Femur (tissue), 1 donor: ENCODE measurements at places on chromosomes 2 and 18.

DNA sequence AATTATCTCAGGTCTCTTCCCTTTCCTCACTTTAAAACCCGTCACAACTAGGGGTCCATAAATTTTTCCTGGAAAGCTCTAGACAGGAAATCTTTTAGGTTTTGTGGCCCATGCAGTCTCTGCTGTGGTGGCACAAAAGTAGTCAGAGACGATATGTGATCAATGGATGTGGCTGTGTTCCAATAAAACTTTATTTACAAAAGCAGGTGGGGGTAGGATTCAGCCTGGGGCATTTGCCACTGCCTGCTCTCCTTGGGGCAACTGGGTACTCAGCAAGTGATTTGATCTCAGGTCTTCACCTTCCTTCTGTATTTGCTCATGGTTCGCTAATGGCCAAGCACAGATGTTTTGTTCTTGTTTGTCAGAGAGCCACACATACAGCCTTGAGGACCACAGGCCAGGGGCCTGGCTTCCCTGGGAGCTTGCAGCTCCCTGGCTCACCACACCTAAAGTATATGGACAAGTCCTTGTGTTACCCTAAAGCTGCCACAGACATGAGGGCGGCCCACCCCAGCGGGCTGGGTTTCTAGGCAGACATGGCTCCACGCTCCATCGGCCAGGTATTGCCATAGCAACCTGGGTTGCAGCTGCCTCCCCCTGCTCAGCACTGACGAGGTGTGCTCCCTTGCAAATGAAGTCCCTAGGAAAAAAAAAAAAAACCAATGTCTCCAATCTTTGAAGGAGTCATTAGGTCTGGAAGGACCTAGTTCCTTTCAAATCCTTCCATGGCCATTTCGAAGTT lies 89.7 kb upstream of the YWHAQ start:
- no peak for DNase-seq

- DNase-seq = no peak
Observed at GRCh38 chr2:146239392-146240135, 1605.3 kb upstream of the ACVR2A start.

GRCh38 chr18:77037567-77037966 lies 95.0 kb downstream of the MBP start:
- no peak for DNase-seq

GRCh38 chr2:160201849-160202539 lies 1.9 kb upstream of the ITGB6 start:
- DNase-seq = no peak

DNA sequence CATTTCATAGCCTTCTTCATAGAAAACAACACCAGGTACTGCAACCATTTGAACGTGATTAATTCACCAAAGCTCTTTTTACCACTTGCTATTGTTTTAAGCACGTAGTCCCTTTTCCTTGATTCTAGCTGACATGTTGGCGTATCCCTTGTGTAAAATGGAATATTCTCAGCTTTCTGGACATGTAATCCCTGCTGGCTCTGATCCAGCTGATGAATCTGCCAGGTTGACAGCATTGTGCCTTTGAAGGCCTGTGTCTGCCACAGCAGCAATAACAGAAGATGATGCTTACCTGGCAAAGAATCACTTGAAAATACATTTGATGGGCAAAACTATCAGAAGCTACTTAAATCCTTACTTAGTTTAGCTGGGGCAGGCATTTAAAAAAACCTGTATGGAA lies 81.0 kb upstream of the CCDC150 start:
- no peak for DNase-seq

DNA sequence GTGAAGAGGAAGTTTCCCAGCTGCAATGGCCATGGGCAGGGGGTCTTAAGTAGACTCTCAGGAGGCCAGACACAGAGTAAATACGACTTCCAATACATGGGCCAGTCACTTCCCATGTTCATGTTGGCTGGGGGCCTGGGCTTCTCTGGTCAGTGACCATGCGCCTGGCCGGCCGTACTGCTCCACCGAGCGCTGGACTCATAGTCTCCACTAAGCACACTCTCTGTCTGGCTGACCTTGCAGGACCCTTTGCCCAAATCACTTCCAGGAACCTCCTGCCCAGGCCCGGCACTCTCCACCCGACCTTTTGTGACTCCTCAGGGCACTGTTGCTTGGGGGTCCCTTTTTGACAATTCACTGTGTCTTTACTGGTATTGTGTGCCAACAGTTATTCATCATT lies 69.3 kb downstream of the SOWAHC start:
- DNase-seq = no peak

- DNase-seq = no peak
Observed at GRCh38 chr2:238132463-238133450, 5.7 kb upstream of the KLHL30 start.

- no peak for DNase-seq
Observed at GRCh38 chr2:208006833-208007232, 18.5 kb downstream of the PLEKHM3 start.

DNA sequence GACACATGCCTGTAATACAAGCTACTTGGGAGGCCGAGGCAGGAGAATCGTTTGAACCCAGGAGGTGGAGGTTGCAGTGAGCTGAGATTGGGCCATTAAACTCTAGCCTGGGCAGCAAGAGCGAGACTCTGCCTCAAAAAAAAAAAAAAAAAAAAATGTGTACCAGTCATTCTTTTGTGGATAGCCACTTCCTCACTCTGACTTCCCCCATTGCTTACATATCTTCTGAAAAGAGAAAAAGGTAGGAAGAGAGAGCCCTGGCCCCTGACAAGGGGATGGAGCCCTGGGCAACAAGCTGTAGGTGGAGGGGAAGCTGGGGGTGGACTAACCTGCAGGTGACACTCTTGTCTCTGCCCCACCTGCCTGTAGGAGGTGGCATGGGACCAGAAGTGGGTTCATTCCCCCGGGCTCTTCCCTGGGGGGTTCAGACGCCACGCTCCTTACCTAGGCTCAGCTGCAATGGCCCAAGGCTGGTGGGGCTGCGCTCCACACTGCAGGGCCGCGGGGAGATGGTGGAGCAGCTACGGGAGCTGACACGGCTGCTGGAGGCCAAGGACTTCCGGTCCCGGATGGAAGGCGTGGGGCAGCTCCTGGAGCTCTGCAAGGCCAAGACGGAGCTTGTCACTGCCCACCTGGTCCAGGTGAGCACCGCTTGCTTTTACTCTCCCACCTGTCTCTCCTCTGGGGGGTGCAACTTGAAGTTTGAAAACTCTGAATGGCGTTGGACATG lies 39.1 kb downstream of the PCARE start:
- no peak for DNase-seq

- DNase-seq = no peak
Observed at GRCh38 chr18:23302851-23303527, 150.1 kb upstream of the RIOK3 start.

DNA sequence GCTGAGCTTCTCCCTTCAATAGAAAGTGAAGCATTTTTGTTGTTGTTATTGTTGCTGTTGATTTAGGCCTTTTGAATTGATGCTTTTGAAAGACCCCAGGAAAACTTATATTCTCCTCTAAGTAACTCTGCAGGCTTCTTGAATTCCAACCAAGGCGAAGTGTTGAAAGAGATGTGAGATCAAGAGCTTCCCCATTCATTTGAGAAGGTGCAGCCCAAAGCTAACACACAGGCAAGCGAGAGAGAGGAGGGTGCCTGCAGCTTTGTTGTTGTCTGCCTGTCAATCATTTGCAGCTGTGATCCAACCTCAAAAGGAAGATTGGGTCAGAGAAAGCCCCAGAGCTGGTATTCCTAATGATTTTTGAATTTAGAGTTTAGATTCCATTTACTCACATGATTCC lies 963.6 kb upstream of the CNTNAP5 start:
- no peak for DNase-seq

DNA sequence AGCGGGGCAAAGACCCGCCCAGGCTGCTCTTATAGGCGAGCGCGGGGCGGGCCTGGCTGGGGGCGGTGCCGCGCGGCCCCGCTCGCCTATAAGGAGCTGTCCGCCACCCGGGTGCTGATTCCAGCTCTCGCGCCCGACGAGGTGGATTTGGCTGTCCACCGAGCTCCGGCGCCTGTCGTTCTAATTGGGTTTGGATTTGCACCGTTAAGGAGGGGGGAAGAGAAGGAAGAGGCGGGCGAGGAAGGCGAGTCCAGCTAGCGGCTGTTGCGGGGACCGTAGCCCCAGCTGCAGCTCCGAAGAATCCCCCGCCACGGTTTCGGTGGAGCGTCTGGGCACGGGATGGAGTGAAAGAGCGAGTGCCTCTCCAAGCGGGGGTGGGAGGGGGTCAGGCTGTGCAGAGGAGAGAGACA lies at the start of gene CNTNAP5:
Gene CNTNAP5 (plus strand): TSS at position 117 of the 410 bp plus-strand sequence. CDS start 364 bp downstream, outside the sequence.
- peak; percentile 74 for DNase-seq

DNA sequence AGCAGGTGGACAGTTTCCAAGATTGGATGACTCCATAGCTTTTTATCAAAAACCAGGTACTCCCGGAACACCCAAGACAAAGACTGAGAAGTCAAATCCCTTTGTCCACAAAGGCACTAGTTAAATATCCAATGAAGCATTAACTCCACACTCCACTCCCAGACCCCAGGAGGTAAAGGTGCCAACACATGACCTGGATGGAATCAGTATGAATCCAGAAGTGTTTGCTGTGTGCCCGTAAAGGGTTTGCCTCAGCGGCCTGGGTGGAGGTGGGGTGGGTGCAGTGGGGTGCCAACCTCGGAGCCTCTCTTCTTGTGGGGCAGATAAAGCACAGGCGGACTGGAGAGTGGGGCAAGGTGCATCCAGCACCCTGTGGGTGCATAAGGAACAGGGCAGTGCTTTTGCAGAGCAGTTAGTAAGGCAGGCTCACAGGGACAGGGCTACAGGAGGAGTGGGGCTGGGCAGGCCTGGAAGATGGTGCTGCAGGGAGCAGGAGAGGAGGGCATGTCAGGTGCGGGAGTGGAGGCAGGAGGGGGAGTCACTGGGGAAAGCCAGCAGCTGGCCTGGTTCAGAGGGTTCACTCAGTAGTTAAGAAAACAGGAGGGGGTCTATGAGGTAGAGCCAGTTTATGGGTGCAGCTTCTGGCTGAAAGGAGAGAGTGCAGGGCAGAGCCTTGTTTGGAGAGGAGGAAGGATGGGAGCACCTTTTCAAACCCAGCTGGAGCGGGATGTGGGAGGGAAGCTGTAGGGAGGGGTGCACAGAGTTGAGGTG lies 208.4 kb upstream of the SMAD2 start:
- DNase-seq = no peak

DNA sequence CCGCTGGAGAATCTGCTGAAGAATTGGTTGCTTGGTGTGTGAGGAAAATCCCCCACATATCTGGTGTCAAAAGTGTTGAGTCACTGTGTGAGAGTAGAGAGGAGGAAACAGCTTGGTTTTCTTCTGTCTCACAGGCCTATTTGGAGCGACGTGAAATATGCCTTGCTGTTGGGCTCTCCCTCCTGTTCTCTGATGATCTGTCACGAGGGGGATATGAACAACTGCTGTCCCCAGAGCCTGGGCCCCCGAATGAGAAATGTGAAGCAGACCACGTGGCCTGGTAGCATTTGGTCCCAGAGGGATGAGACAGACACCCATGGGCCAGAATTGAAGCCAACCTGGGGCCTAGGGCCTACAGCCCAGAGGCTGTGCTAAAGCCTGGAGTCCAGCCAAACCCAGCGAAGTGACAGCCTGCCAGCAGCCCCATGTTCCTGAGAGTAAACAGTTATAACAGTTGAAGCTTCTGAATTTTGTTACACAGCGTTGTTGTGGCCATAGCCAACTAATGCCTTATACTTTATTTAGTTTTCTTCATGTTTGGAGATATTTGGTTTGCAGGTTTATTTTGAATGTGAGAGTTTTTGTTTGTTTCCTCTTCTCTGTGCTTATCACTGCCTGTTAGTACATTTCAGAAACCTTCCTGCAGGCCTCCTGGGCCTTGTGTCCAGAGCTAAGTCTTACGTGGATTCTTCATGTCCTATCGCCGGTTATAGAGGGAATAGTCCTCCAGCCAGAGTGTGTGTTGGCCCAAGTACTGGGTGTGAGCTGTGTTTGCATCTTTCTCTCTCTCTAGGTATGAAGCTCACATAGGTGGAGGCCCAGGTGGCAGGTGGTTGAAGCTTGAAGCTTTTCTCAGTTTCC lies 18.7 kb upstream of the COLEC12 start:
- DNase-seq = peak; percentile 49

DNA sequence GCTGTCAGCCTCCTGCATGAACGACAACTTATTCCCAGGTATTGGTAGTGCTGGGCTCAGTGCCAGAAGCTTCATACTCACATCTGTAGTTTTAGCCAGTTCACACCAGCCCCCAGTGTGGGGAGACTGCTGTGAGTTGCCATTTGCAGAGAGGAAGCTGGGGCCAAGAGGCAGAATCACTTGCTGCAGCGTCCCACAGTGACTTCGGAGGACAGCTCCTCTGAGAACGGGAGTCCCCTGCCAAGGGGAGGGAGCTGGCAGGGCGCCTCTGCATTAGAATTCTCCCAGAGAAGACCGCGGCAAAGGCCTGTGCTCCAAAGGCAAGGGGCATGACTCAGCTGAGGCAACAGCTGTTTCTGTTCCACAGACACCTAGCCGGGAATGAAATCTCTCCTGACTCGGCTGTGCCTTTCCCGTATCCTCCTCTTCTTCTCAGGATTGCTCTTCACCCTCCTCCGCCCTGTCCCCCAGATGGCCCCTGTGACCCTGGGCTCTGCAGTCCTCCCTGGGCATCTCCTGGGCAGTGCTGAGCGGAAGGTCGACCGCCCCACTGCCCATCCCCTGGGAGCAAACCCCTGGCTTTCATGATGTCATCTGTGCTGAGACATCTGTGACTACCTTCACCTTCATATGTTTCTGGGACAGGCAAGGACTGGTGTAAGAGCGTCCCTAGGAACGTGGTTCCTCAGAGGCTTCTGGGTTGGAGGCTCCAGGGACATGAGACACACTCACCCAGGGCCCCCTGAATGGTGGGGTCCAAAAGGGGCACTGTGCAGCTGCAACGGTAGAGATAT lies 18.0 kb downstream of the MAL start:
- peak; percentile 86 for DNase-seq

- DNase-seq = no peak
Observed at GRCh38 chr2:121239471-121239870, 45.5 kb downstream of the TFCP2L1 start.

GRCh38 chr2:43576981-43577892 lies 18.6 kb downstream of the THADA start:
- no peak for DNase-seq

DNA sequence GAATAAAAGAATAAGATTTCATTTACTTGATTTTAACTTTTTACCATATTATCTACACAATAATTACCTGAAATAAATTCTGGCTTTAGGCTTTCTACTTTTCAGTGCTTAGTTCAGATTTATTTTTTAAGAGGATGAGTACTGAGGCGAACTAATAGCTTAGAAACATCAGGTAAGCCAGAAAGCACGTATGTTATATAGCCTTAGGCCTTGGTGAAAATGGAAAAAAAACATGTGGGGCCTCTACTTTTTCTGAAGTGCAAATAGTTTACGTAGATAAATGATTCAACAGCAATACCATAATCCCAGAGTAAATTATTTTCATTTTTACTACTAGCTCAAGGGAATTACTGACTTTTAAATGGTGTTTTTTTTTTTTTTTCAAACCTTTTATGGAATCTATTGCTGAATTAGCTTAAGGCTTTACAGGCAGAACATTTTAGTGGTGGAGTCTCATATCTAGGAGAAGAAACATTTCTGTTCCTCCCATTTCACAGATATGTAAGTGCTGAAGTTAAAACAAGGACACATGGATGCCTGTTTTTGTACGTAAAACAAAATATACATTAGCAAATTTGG lies 6.2 kb downstream of the CPS1 start:
- no peak for DNase-seq

GRCh38 chr2:42317945-42318344 lies 43.1 kb downstream of the COX7A2L start:
- DNase-seq = no peak

- no peak for DNase-seq
Observed at GRCh38 chr2:229474125-229474524, 203.0 kb upstream of the PID1 start.
